DND-41 (cell line): ENCODE measurements at places on chromosomes 2 and 18.

- H3K4me3 ChIP-seq = no peak overlapping the region
- H3K27ac ChIP-seq = no peak overlapping the region
- H3K27me3 ChIP-seq = no peaks in the 10 kb centered on the region
Measured at GRCh38 chr2:124289615-124290014, 264.5 kb downstream of the CNTNAP5 start.

GRCh38 chr2:237922641-237923361, 44.0 kb upstream of the UBE2F start:
- H3K36me3 ChIP-seq = no peaks in the 10 kb centered on the region
- no peak overlapping the region for H3K4me3 ChIP-seq
- no peaks in the 10 kb centered on the region for H3K4me1 ChIP-seq
- DNase-seq = no peak

- H3K4me3 ChIP-seq = no peak overlapping the region
- no peak for DNase-seq
- H3K27me3 ChIP-seq = peaks cover 7% of the 10 kb centered on the region
- no peaks in the 10 kb centered on the region for H3K4me1 ChIP-seq
- no peaks in the 10 kb centered on the region for H3K36me3 ChIP-seq
Measured at GRCh38 chr2:30756971-30757370, 50.3 kb downstream of the CAPN13 start.

GRCh38 chr2:72895154-72895553, 7.9 kb downstream of the SPR start:
- H3K36me3 ChIP-seq = no peaks in the 10 kb centered on the region
- H3K27me3 ChIP-seq = peaks cover 9% of the 10 kb centered on the region
- no peak for DNase-seq

DNA sequence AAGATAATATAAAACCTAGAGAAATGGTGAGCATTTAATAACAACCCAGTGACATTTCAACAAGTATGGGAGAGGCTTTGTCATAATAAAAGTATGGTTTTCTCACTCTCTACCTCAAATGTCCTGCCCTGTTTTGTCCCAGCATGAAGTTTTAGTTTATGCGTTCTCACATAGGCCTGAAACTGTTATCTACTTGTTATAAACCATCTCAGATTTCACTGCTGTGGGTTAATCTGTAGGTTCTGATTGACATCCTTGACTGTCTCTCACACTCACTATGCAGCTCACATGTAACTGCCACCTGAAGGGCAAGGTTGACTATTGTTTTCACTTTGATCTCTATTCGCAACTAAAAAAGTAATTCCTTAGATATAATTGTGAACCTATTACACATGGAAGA, 44.9 kb downstream of the ZEB2 start:
- H3K4me1 ChIP-seq = no peaks in the 10 kb centered on the region
- H3K36me3 ChIP-seq = 0 out of 2 replicates have a peak, but pooled peaks cover 3% of the 10 kb centered on the region
- no peak for DNase-seq
- no peaks in the 10 kb centered on the region for H3K27me3 ChIP-seq
- no peak overlapping the region for H3K4me3 ChIP-seq

GRCh38 chr2:205686056-205686782, 3.9 kb downstream of the NRP2 start:
- H3K36me3 ChIP-seq = no peaks in the 10 kb centered on the region
- H3K4me1 ChIP-seq = no peaks in the 10 kb centered on the region
- H3K4me3 ChIP-seq = no peak overlapping the region
- DNase-seq = no peak
- no peak overlapping the region for H3K27ac ChIP-seq
- no peaks in the 10 kb centered on the region for H3K27me3 ChIP-seq

GRCh38 chr2:44479127-44479887, 117.6 kb downstream of the CAMKMT start:
- H3K27me3 ChIP-seq = no peaks in the 10 kb centered on the region
- H3K4me1 ChIP-seq = peaks cover 4% of the 10 kb centered on the region
- DNase-seq = peak; percentile 68
- no peak overlapping the region for H3K27ac ChIP-seq
- H3K36me3 ChIP-seq = no peaks in the 10 kb centered on the region

DNA sequence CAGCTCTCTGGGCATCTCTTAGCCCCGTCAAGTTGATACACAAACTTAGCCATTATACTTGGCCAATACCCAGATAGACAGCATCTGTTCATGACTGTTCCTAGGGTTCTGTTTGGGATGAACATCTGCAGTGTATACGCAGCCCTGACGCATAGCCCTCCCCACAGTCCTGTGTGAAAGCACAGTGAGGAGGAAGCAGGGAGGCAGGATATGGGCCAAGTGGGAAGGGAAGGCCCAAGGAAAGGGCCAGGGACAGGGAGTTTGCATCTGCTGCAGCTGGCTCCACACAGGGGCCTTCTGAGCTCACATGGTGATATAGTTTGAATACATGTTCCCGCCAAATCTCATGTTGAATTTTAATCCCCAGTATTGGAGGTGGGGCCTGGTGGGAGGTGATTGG, 80.2 kb downstream of the CMPK2 start:
- DNase-seq = no peak
- H3K4me1 ChIP-seq = peaks cover 15% of the 10 kb centered on the region
- no peak overlapping the region for H3K4me3 ChIP-seq
- peaks cover 11% of the 10 kb centered on the region for H3K27me3 ChIP-seq

DNA sequence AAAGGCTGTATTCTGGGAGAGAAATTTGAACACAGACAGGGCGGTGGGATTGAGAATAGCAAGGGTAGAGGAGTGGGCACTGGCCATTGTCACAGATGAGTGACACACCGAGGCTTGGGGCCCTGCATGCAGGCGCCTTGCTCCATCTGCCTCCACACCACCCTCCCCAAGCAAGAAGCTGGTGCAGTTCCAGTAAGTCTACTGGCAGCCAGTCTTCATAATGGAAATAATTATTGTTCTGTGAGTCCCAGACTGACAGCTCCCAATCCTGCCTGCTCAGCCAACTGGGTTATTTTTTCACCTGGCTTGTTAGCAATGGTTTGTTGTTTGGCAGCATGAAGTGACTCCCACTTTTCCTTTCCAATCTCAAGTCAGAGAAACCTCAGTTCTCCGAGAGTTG, 13.0 kb downstream of the TTC32 start:
- DNase-seq = no peak
- H3K4me3 ChIP-seq = no peak overlapping the region
- no peaks in the 10 kb centered on the region for H3K4me1 ChIP-seq
- H3K27me3 ChIP-seq = no peaks in the 10 kb centered on the region
- peaks cover 3% of the 10 kb centered on the region; the same call in 1 of the 2 replicates for H3K36me3 ChIP-seq

- no peak overlapping the region for H3K4me3 ChIP-seq
- H3K4me1 ChIP-seq = no peaks in the 10 kb centered on the region
- no peaks in the 10 kb centered on the region for H3K27me3 ChIP-seq
- no peak overlapping the region for H3K27ac ChIP-seq
- peaks cover 17% of the 10 kb centered on the region; the same call in 1 of the 2 replicates for H3K36me3 ChIP-seq
- DNase-seq = no peak
Measured at GRCh38 chr18:13680612-13681011, 45.7 kb downstream of the FAM210A start.

DNA sequence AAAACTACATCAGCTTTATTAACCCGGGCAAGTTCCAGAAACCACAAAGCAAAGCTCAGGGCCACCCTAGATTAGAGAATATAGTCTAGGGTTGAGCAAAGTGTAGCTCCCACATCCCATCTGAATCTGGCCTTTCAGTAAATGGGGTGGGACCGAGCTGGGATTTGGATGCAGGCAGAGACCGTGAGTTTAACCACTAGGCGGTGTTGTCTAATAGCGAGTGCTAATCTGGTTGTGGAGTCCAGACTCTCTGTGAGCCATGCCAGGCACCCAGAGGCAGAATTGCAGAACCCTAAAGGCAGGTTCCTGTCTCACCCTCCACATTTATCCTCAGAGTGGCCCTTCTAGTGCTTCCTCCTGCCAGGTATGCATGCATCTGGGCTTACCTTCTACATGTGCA, 435.9 kb downstream of the TSN start:
- H3K27ac ChIP-seq = no peak overlapping the region
- H3K27me3 ChIP-seq = no peaks in the 10 kb centered on the region
- no peak overlapping the region for H3K4me3 ChIP-seq
- H3K4me1 ChIP-seq = no peaks in the 10 kb centered on the region
- no peaks in the 10 kb centered on the region for H3K36me3 ChIP-seq

DNA sequence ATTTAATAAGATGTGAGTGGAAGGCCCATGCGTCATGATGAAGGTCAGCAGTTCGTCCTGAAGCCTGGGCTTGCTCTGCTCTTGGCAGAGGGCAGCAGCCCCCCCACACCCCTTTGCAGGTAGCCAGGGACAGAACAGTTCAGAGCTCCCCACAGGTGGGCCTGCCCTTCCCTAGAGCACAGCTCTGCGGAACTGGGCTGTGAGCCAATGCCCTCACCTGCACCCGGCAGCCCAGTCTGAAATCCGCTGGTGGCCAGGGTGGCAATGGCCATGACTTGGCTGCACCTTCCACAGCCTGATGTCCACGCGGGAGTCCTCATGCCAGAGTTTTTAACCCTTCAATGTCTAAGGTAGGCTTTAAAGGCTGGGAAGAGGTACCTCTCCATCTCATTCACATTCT, 136.7 kb downstream of the ACKR3 start:
- H3K4me1 ChIP-seq = no peaks in the 10 kb centered on the region
- H3K27me3 ChIP-seq = no peaks in the 10 kb centered on the region
- no peak overlapping the region for H3K4me3 ChIP-seq
- no peaks in the 10 kb centered on the region for H3K36me3 ChIP-seq

DNA sequence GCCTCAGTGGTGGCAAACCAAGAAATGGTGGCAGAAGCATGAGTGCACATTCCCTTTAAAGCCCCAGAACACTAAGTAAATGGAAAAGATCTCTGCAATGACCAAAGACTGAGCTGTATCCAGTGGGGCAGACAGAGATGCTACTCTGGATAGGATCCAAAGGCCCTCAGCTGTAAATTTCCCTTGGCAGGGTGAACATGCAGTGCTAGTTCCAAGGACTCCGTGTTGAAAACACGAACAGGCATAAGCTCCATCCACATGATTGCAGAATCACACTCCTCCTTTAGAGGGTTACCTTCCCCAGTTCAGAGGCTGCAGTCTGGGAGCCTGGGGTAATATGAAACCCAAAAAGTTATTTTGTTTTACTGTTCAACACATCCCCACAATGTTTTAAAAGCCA, 98.6 kb upstream of the KLF7 start:
- H3K4me1 ChIP-seq = no peaks in the 10 kb centered on the region
- no peaks in the 10 kb centered on the region for H3K27me3 ChIP-seq
- no peak overlapping the region for H3K27ac ChIP-seq
- no peaks in the 10 kb centered on the region for H3K36me3 ChIP-seq

DNA sequence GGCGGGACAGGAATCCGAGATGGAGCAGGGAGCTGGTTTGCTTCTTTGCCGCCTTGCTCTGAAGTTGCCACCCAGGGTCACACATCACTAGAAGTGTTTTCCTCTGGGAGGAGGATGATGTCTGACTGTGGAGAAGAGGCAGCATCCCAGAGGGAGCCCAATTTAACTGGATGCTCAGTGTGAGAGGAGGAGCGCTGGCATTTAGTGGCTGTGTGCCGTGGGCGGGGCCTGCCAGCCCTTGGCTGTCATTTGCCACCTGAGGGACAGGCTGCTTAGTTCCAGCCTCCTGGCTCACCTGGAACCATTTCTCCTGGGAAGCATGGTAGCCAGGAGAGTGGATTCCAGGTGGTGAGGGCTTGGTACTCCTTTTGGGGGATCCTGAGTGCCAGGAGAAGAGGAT, 9.6 kb downstream of the B3GNT2 start:
- no peak overlapping the region for H3K4me3 ChIP-seq
- no peak for DNase-seq
- H3K27me3 ChIP-seq = no peaks in the 10 kb centered on the region
- no peak overlapping the region for H3K27ac ChIP-seq
- no peaks in the 10 kb centered on the region for H3K36me3 ChIP-seq

GRCh38 chr2:15901095-15901807, 39.1 kb upstream of the MYCN start:
- no peaks in the 10 kb centered on the region for H3K4me1 ChIP-seq
- H3K4me3 ChIP-seq = no peak overlapping the region
